NCI-H1930 (cell line): ENCODE measurements at places on chromosomes 2 and 18.

- no peak for DNase-seq
Observed at GRCh38 chr2:26355038-26355995, 8.7 kb upstream of the ADGRF3 start.

DNA sequence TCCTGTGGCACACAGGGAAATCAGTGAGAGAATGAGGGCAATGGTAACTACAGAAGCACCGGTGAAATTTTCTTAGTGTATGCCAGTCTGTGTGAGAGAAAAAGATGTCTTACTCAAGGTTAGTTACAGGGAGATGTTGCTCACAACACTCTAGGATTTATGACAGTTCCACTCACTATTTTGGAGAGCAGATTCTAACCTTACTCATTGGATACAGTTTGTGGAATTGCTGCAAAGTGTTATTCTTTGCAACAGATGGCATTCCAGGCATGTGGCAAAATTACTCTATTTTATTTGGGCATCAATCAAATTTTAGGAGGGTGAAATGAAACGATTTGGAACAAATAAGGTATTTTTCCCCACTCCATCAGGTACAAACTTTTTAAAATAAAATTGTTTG, 449.1 kb downstream of the PIK3C3 start:
- DNase-seq = no peak

DNA sequence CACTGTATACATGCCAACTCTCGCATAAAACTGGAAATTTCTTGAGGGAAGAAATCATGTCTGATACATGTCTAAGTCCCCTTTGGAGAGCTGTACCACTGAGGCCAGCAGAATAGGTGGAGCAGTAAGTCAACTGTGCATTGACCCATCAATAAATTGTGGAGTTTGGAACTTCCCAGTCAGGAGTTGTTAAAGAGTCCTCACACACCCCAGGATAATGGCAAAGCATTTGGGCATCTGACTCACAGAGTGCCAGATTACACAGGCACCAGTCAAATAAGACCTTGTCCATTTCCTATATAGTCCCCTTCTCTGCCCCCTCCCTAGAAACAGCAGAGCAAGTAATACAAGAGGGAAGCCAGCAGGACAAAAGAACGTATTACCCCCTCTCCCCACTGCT, 10.4 kb downstream of the VSNL1 start:
- no peak for DNase-seq

DNA sequence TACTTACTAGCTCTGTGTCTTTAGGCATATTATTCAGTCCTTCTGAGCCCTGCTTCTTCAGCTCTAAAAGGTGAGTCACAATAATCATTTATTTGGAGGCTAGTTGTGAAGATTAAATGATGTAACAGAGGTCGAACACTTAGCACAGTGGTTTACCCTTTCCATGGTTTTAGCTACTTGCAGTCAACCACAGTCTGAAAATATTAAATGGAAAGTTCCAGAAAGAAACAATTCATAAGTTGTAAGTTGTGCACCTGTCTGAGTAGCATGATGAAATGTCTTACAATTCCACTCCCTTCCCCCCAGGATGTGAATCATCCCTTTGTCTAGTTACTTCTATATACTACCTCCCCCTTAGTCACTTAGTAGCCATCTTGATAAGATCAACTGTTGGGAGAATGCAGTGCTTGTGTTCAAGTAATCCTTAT, 217.6 kb upstream of the THUMPD2 start:
- no peak for DNase-seq

- DNase-seq = no peak
Observed at GRCh38 chr2:56803596-56803995, 619.8 kb downstream of the CCDC85A start.

- DNase-seq = no peak
Observed at GRCh38 chr2:209496586-209496982, 72.7 kb downstream of the MAP2 start.
